ENCODE measurements at places on chromosomes 2 and 18.

DNA sequence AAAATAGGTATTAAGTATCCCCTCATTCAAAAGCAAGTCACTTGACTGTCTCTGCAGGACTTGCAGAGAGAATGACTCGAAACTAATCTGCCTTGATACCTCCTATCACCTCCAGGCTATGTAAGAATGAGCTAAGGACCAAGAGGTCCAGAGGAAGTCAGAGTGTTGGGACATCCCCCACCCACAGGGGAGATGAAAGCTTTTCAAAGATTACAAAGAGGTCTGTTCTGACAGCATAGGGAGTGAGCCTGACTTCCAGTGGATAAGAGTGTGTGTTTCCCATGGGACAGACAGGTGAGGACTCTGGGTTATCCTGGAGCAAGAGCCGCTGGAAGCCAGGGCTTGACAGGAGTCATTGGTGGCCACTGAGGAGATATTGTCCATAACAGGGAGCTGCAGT is 85.0 kb upstream of the TACR1 start:
- DNase-seq = no peak

DNA sequence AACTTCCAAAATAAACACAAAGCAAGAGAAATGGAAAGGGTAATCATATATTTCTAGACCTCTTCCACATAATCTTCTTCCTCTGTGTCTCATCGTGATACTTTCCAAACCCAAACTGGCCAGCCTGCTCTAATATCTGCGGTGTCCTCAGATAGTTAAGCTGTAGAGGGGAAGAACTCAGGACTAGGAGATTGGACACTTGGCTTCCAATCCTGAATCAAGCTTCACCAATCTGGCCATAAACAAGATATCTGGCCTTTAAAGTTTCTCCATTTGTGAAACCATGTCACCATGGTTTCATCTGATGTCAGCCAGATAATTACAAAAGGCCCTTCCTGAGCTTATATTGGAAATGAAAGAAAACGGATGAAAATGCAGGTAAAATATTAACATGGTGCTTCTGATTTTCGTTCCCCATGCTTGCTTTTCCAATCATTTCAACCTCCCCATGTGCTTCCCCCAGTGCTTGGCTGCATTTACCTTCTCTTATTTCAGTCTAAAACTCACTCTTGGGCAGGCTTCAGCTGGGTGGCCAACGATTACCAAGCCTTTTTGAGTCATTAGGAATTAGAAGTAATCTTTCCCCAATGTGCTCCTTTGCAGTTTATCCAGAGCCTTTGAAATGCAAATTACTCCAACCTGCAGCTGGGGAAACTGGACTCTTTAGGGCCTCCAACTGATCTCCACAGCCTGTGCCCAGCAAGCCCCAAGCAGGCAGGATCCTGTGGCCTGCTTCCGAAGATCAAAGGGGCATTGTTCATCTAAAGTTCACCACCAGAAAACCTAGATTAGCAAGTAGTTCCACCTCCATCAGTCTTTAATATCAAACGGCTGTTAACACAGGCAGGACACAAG is 44.5 kb upstream of the MYCN start:
- DNase-seq = no peak

- DNase-seq = no peak
Observed at GRCh38 chr2:98072442-98072841, 14.5 kb upstream of the VWA3B start.

GRCh38 chr2:62343636-62344337 is 147.9 kb downstream of the B3GNT2 start:
- DNase-seq = peak; percentile 4

DNA sequence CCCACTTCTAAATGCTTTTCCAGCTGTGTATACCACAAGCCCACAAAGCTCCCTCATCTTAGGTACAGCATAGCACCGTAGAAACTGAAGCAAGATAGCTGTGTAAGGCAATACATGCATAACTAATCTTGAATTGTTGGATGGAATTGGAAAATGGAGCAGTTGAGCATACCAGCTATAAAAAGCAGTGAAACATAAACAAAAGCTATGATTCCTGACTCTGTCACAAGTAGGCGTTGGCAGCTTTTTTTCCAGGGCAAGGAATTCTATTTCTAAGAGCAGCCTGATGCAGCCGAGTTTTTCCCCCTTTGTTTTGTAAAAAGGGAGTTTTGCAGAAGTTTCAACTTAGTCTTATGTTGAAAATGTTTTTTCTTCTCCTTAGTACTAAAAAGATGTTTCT is 32.4 kb downstream of the MOGAT1 start:
- DNase-seq = no peak

DNA sequence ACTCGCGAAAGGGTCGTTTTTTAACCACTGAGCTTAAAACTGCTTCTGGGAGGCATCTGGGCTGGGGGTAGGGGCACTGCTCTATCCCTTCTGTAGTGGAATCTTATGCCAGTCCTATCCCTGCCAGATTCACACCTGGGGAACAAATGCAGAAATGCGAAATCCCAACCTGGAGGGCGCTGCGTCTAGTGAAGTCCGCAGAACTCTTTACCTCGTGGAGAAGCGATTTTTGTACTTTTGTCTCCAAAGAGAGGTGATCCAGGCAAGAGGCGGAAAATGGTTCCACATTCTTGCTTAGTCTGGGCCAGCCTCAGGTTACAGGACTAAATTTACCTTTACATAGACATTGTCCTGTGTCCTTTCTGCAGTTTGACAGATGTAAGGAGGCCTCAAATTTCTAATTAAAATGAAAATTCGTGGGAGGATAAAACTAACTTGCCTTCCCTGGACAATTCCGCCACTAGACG is 10.4 kb downstream of the TBR1 start:
- no peak for DNase-seq

DNA sequence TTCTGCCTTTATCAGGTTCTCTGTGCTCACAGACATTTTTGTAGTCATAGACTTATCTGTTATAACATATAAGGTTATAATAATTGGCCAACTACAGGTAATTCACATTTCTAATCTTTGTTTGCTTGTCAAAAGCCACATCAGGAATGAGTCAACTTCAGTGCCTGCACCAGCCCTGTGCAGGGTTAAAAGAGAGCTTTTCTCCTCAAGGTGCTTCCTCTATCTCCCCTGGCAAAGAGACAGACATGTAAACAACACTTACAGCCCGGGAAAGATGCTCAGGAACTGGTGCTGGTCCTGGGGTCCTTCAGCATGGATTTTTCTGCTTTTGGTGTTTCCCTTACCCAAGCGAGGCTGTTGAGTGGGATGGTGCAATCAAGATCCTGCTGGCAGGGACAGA is 7.7 kb upstream of the EHD3 start:
- DNase-seq = no peak

GRCh38 chr18:49021433-49022129 is 70.8 kb upstream of the SMAD7 start:
- no peak for DNase-seq

GRCh38 chr2:167114018-167114417 is 225.7 kb downstream of the XIRP2 start:
- no peak for DNase-seq
